SJCRH30 (cell line): ENCODE measurements at places on chromosomes 5 and 9. TPM values are rescaled to one million over a fixed set of nuclear protein-coding genes. Genes with fewer than 3 reads are reported as not detected.
A peak's percentile ranks its signal among the peaks of the same experiment; 100 is the strongest.

The SH3GL2 gene
- total RNA-seq, result 0.10 TPM in 1 of 2 replicates, not detected in the other

DNA sequence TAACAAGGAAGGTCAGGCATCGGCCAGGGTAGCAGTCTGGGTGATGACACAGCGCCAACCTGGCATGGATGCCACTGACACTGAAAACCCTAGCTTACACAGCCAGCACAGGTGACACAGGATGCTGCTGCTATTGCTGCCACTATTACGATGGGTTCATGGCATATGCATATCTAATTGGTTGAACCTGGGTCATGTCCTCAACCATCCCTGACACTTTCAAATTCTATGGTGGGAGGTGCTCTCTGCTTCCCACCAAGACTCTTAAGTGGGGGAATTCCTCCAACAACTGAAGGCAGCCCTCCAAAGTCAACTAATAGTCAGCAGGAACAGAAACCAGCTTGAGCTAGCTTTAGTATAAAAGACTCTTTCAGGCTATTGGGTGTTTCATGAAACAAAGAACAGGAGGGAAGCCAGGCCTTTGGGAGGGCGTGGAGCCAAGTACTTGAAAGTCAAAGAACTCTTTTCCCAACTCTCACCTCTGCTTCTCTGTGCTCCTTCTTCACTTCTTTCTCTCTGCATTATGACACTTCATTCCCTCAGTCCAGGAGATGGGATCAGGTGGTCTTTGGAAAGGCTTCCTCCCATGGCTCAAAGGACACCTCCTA lies 21.3 kb downstream of the PTTG1 start:
- H3K4me3 ChIP-seq, result no peak overlapping the region
- peaks cover 2% of the 10 kb centered on the region; the same call in 1 of the 2 replicates for H3K4me1 ChIP-seq
- no peak overlapping the region for H3K27ac ChIP-seq
- no peak for DNase-seq

DNA sequence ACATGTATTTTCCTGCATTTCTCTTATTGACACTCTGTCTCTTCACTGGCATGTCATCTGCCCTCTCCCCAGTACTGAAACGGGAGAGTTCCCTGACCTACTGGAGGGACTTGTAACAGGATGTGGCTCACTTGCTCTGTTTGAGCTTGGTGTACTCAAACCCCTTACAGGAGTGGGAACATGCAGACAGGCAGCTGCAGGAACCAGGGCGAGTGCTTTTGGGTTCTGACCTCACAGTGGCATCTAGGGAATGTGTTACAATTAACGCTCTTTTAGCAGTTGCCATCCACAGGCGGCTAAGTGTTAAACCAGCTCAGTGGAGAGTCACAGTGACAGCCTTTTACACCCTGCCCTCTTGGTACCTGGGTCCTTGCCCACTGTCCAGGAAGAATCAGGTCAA lies 300.3 kb upstream of the GRAMD2B start:
- H3K4me1 ChIP-seq, result peaks cover 55% of the 10 kb centered on the region
- H3K4me3 ChIP-seq, result no peak overlapping the region
- H3K27me3 ChIP-seq, result no peaks in the 10 kb centered on the region
- DNase-seq, result peak; percentile 76
- H3K27ac ChIP-seq, result peak overlapping the region; percentile 24

- no peak for DNase-seq
- no peak overlapping the region for H3K27ac ChIP-seq
- no peaks in the 10 kb centered on the region for H3K36me3 ChIP-seq
- H3K4me3 ChIP-seq, result no peak overlapping the region
- no peaks in the 10 kb centered on the region for H3K27me3 ChIP-seq
- no peaks in the 10 kb centered on the region for H3K4me1 ChIP-seq
Observed at GRCh38 chr9:88799541-88800328, 191.5 kb upstream of the S1PR3 start.

DNA sequence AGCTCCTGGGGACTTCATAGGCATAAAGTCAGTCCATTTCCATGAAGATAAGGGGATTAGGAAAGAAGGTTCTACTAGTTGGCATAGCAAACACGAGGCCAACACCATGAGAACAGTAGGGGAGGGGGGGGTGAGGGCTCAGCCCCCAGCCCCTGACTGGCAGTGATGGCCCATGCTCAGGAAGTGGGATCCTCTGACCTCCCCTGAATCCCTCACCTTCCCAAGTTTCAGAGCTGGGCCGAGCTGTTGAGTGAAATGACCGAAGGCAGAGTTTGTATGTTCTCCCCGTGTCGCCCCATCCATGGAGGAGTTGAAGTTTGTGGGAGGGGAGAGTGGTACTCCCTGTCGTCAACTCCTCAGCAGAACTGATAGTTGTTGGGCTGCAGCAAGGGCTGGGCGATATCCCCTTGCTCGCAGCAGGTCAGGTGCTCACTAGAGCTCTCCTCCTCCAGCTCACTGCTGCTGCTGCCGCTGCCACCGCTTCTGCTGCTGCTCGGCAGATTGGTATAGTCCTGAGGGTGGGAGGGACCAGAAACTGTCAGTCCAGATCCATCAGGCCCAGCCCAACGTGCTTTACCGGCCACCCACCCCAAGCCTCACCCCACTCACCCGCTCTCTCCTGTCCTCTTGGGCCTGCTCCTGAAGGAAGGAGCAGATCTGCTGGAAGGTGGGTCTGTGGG lies 32.5 kb downstream of the CSF1R start:
- no peaks in the 10 kb centered on the region for H3K27me3 ChIP-seq
- peaks cover 54% of the 10 kb centered on the region for H3K36me3 ChIP-seq
- DNase-seq, result no peak
- no peak overlapping the region for H3K4me3 ChIP-seq
- no peak overlapping the region for H3K27ac ChIP-seq

- no peak overlapping the region for H3K4me3 ChIP-seq
- no peaks in the 10 kb centered on the region for H3K36me3 ChIP-seq
- H3K4me1 ChIP-seq, result peaks cover 6% of the 10 kb centered on the region; the same call in 1 of the 2 replicates
- H3K27ac ChIP-seq, result no peak overlapping the region
- H3K27me3 ChIP-seq, result no peaks in the 10 kb centered on the region
- DNase-seq, result no peak
Observed at GRCh38 chr5:74409712-74410111, 230.8 kb downstream of the ENC1 start.

- no peak overlapping the region for H3K4me3 ChIP-seq
- H3K27me3 ChIP-seq, result no peaks in the 10 kb centered on the region
- H3K27ac ChIP-seq, result no peak overlapping the region
- no peaks in the 10 kb centered on the region for H3K4me1 ChIP-seq
- DNase-seq, result no peak
Observed at GRCh38 chr9:36878986-36879982, 154.8 kb downstream of the PAX5 start.

DNA sequence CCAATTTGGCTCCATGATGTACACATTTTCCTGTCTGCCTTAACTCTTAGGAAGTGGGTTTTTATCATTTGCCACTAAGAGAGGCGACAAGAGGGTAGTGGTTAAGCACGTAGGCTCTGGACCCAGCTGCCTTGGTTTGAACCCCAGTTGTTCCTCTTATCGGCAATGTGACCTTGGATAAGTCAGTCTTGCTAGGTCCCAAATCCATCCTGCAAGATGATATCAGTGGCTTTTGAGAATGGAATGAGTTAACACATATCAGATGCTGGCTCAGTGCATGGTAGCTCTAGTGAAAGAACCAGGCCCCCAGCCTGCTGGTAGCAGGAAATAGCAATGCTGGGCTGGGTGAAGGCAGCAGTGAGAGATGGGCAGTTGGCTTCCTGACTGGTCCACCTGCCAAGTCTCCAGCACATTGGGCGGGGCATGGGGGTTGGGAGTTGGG lies 72.5 kb downstream of the STK10 start:
- H3K4me3 ChIP-seq, result no peak overlapping the region
- no peak overlapping the region for H3K27ac ChIP-seq
- 0 out of 2 replicates have a peak, but pooled peaks cover 5% of the 10 kb centered on the region for H3K36me3 ChIP-seq
- H3K27me3 ChIP-seq, result no peaks in the 10 kb centered on the region
- DNase-seq, result no peak

DNA sequence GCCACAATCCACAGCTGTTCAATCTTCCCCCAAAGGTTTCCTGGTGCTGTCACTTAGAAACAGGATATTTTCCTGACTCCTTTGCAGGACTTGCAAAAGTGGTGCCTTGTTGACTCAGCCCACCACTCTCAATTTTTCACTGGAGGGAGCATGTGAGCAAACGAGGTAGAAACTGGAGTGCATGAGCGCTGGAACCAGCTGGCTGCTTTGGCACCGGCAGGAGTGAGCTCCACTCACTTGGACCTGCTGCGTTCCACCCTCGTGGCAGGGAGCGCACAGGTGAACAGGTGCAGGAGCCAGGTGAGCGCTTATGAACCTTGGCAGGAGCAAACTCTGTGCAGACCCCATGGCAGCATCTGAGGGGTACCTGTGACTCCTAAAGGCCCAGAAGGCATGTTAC lies 364.1 kb upstream of the RORB start:
- H3K27ac ChIP-seq, result no peak overlapping the region
- no peaks in the 10 kb centered on the region; the same call in none of the 2 replicates for H3K27me3 ChIP-seq
- H3K4me1 ChIP-seq, result no peaks in the 10 kb centered on the region
- no peaks in the 10 kb centered on the region for H3K36me3 ChIP-seq

GRCh38 chr5:81192373-81192750 lies 40.8 kb upstream of the CKMT2 start:
- no peak overlapping the region for H3K27ac ChIP-seq
- DNase-seq, result no peak
- H3K36me3 ChIP-seq, result no peaks in the 10 kb centered on the region
- no peaks in the 10 kb centered on the region for H3K27me3 ChIP-seq
- H3K4me3 ChIP-seq, result no peak overlapping the region
- H3K4me1 ChIP-seq, result peaks cover 25% of the 10 kb centered on the region

- DNase-seq, result no peak
- H3K27me3 ChIP-seq, result no peaks in the 10 kb centered on the region
- no peaks in the 10 kb centered on the region for H3K36me3 ChIP-seq
- no peak overlapping the region for H3K4me3 ChIP-seq
Observed at GRCh38 chr9:87569518-87569917, 71.9 kb downstream of the DAPK1 start.
